ENCODE measurements at places on chromosomes 5 and 9.

DNA sequence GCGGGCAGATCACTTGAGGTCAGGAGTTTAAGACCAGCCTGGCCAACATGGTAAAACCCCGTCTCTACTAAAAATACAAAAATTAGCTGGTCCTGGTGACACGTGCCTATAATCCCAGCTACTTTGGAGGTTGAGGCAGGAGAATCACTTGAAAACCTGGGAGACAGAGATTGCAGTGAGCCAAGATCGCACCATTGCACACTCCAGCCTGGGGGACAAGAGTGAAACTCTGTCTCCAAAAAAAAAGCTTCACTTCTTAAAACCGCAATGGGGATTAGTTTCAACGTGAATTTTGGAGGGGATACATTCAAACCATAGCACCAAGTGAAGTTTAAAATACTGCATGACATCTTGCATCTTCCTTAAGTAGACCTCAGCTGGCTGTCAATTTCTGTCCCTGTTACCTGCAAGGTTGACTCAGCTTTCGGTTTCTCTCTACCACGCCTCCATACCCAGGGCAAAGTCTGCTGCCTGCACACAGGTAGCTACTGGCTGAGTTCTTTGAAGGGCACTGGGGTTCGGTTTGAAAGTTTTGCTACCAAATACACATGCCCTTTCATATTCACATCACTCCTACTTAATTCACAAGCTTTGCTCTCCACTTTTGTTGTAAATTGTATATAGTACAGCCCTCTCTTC is 69.3 kb downstream of the KIAA1958 start:
- DNase-seq = no peak

- no peak for DNase-seq
Measured at GRCh38 chr5:178249191-178249989, 16.8 kb upstream of the PHYKPL start.

DNA sequence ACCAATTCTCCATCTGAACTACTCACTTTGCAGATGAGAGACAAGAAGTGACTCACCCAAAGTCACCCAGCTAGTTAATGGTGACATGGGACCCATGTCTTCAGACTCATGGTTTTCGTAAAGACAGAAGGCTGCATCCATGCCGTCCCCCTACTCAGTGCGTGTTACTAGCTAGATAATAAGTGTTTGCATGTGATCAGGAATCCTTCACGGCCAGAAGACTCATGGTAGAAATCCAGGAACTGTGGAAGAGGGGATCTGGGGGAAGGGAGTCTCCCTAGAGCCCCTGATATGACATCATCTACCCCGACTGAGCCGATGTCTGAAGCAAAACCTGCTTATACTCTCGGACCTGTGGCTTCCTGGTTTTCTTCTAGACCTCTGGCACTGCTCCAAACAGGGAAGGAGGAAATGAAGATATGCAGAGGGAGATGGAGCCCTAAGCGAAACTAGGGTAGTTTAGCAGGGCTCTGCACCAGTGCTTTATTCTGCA is 3.3 kb downstream of the RNF183 start:
- no peak for DNase-seq

DNA sequence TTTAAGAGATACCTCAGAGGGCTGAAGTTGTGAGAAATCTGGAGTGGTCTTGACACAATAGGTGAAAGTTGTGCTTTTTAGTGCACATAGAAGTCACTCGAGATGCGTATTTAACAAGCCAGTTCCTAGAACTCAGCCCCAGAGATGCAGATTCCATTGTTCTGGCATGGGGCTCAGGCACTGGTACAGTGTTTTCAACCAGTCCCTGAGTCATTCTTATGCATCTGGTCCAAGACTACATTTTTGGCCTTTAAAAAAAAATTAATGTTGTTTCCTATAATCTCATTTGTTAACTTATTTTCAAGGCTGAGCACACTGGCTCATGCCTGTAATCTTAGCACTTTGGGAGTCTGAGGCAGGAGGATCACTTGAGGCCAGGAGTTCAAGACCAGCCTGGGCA is 29.6 kb downstream of the PTTG1 start:
- no peak for DNase-seq

- DNase-seq = no peak
Measured at GRCh38 chr5:157456301-157456700, 3.7 kb upstream of the NIPAL4 start.

- DNase-seq = no peak
Measured at GRCh38 chr5:117624201-117624600, 1049.6 kb upstream of the SEMA6A start.

GRCh38 chr9:93061791-93062763 is 3.6 kb downstream of the SUSD3 start:
- no peak for DNase-seq

GRCh38 chr9:111195766-111196165 is 134.3 kb downstream of the OR2K2 start:
- no peak for DNase-seq

- no peak for DNase-seq
Measured at GRCh38 chr9:99222416-99223270, 561 bp downstream of the SEC61B start.

- DNase-seq = no peak
Measured at GRCh38 chr5:109468288-109468676, 58.5 kb upstream of the PJA2 start.

DNA sequence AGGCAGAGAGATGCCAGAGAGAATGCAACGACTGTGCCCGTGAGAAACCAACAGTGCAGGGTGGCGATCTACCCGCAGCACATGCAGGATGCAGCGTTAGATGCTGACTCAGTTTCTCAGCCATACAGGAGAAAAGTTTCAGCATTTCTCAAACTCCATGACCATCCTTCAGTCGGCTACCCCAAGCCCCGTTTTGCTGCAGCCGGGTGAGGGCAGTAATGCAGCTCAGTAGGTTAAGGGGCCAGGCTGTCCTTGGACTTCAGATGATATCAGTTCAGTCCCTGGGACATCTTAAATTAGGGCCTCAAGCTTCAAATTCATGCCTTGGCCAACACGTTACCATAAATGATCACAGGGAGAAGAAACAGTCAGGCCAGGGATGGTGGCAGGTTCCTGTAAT is 125.5 kb downstream of the PALM2AKAP2 start:
- no peak for DNase-seq

- DNase-seq = no peak
Measured at GRCh38 chr9:6490863-6491262, 77.9 kb downstream of the UHRF2 start.

DNA sequence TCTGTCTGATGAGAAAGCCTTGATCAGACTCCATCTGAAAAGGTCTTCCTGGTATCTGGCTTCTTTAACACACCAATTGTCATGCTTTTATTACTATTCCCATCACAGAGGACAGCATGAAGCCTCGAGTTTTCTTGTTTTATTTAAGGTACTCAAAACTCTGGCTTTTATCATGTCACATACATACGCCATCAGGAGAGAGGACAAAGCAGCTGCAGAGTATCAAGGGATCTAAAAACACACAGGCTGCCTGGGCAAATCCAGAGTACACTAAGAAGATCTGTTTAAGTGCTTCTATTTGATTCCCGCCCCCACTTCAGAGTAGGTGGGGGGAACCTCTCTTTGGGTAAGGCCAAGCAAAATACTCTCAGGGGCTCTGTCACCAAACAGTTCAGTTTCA is 277.2 kb downstream of the SPOCK1 start:
- no peak for DNase-seq
